Spinal cord (tissue), 10 donors: ENCODE measurements at places on chromosomes 3 and 15. TPM values are rescaled to one million over a fixed set of nuclear protein-coding genes. Genes with fewer than 3 reads are reported as not detected.

Gene PDZRN3
- 83.6 TPM for total RNA-seq

- no peak for DNase-seq
These were observed 67.9 kb downstream of the FGF7 start for GRCh38 chr15:49490966-49491365.

GRCh38 chr3:196620161-196620604 is 19.3 kb upstream of the NRROS start:
- no peak for DNase-seq

Gene MYLK
- 47.7 TPM for total RNA-seq

Gene NUP210
- 9.6 TPM for total RNA-seq

GRCh38 chr3:110628650-110629301 is 442.8 kb upstream of the NECTIN3 start:
- DNase-seq: no peak

Gene SOX14
- total RNA-seq: 0.30 TPM

- DNase-seq: no peak
These were observed 81.7 kb downstream of the CCNL1 start for GRCh38 chr3:157078131-157078810.

Gene REC114
- not detected for total RNA-seq

Gene C15orf39
- total RNA-seq: 8.9 TPM

- no peak for DNase-seq
These were observed 340.7 kb downstream of the RAP2B start for GRCh38 chr3:153502682-153503081.

GRCh38 chr15:42749266-42749665 is 12.3 kb upstream of the CDAN1 start:
- no peak for DNase-seq

Gene HES1
- 58.9 TPM for total RNA-seq

GRCh38 chr15:80620931-80621330 is 74.2 kb upstream of the ABHD17C start:
- no peak for DNase-seq

- DNase-seq: no peak
These were observed 107.7 kb upstream of the SPRED1 start for GRCh38 chr15:38144921-38145320.

GRCh38 chr3:8470801-8471200 is 30.8 kb upstream of the LMCD1 start:
- DNase-seq: peak; percentile 12

GRCh38 chr3:10010421-10010877 is 15.8 kb upstream of the FANCD2 start:
- DNase-seq: peak; percentile 26

DNA sequence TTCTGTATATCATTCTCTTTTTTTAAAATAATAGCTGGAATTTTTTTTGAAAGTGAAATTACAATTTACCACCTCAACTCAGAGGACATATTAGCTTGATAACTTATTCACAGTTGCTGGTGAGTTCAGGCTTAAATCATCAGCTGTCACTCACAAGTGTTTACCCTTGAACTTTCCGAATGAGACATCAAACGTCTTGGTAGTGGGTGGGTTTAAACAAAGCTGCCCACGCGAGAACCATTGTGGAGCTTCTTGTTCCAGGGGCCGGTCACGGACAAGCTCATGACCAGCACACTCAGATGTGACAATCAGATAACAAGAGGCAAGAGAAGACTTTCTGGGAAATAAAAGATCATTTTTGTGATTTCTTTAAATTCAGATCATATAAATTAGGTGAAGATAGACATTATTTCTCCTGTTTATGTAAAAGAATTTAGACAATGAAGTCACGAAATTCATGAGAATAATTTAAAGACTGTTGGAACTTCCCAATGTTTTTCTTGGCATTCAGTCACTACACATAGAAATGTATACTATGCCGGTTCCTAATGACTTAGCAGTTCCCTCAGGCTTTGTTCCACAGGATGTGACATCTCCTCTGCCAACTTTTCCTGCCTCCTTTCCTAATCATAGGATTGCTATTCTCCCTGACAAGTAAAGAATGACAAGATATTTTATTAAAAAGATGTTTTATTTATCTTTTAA is 29.3 kb downstream of the BTD start:
- DNase-seq: no peak

Gene MESP1
- total RNA-seq: 5.1 TPM

DNA sequence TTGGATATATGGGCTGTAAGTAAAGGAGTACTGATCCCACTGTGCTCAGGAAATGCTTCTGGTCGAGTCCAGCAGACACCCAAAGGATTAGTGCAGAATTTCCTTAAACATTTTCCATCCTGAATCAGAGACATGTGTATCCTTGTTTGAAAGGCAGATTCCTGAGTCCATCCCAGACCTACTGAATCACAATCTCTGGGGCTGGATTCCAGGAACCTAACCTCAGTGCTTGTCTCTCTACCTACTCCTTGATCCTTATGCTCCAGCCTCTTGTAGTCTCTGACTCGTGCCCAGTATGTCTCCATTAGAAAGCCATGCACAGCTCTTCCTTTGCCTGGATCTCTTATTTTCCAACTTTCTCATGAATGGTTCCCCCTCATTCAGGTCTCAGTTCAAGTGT is 585.8 kb downstream of the NLGN1 start:
- DNase-seq: no peak

- no peak for DNase-seq
These were observed 328.3 kb downstream of the MFSD1 start for GRCh38 chr3:159130108-159130507.

Gene SMCO1
- not detected for total RNA-seq

DNA sequence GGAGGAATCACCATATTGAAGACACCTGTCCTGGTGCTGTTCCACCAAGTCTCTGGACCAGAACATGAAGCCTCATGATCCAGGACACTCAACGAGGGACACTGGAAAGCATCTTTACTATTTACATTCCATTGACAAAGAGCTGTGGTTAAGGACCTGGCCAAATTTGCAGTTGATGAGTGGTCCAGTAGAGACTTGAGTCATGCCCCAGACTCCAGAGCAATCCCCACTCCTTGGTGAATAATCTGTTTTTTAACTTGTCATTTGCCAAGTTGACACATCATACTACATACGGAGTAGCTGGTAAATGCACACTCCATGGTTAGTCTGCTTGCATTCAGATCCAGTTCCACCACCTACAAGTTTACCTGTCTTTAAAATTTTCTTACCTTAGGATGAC is 1.2 kb upstream of the COL6A6 start:
- DNase-seq: no peak

DNA sequence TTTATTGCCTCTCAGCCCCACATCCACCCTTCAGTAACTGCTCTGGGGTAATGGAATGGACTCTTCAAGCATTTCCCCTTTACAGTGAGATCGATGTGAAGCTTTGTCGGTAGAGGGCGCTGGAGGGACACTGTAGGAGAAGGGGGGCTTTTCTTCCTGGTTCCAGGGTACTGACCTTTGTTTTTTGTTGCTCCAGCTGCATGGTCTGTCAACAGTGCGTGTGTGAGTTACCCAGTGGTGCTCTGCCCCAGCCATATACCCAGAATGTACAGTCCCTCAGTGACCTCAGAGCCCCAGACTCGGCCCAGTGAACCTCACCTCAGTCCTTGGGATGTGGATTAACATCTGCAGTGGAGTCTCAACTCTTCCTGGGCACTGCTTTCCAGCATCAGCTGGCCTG is 180.3 kb upstream of the TSC22D2 start:
- peak; percentile 81 for DNase-seq

- DNase-seq: no peak
These were observed 31.2 kb downstream of the SATB1 start for GRCh38 chr3:18393906-18394305.

DNA sequence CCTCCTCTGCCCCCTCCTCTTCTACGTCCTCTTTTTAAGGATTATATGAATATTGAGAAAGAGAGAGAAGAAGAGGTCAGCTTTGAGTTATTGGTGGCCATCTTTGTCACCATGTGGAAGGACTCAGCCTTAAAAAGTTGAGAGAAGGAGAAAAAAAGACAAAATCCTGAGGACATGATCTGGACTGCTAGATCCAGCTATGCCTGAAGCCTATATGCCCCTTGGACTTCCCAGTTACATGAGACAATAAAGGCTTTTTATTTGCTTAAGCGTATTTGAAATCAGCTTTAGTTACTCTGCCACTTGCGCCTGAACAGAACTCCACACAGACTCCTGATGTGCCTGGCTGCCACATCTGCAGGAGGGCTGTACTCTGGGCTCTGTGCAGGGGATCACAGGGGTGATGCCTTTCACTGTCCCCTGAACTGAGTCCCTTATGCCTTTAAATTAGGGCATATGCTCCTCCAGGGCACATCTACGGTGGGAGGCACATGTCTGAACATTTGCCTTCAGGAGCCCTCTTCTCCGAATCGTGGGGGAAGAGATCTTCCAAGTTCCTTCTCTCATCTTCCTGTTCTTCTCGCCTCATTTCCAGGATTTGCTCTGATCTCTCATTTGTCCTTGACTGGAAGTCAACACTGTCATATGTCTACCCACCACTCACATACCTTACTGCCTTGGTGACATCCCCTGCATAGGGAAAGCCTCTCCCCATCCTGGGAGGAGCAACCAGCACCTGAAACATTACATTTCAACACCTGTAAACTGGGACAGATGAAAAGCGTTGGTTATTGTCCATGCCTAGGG is 14.0 kb upstream of the PLA2G4E start:
- DNase-seq: no peak

DNA sequence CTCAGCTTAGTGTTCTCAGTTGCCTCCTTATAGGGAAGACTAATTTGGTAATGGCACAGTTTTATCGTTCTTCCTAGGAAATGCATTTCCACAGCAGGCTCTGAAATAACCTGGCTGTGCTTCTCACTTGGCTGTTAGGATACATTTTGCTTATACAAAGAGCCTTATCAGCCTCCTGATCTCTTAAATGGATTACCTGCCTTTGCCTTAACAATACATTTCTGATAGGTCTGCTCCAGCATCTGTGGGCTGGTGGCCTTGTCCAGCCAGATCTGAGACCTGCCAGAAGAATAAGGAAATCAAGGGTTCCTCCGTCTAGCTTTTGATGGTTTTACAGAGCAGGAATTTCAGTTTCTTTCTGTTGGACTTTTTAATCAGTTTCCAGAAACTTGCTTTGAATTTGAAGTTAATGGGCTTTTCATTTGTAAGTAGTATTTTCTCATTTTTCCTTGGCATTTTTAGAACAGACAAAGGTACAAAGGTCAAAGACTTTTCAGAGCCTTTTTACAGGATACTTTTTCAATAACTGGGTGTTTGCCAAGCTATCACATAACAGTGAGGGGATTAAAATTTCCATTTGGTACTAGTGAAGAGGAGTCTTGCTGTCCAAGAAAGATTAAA is 116.3 kb downstream of the AKAP13 start:
- DNase-seq: no peak

- DNase-seq: no peak
These were observed 816.3 kb upstream of the SEMA6D start for GRCh38 chr15:46901001-46901400.
